Endodermal cell (in vitro differentiated cells): ENCODE measurements at places on chromosomes 4 and X. TPM values are rescaled to one million over a fixed set of nuclear protein-coding genes. Genes with fewer than 3 reads are reported as not detected.

TEX11 gene
- total RNA-seq, result not detected in 2 replicates

GATA1 gene
- not detected in 3 replicates for total RNA-seq

GRCh38 chrX:42465821-42466220, 312.1 kb downstream of the PPP1R2C start:
- no peak for DNase-seq

GRCh38 chrX:69664693-69665092, 48.8 kb downstream of the EDA start:
- no peak for DNase-seq

- DNase-seq, result no peak
Measured at GRCh38 chr4:143188136-143189088, 3.7 kb downstream of the USP38 start.

- DNase-seq, result no peak
Measured at GRCh38 chr4:58510652-58511051, 1400.5 kb upstream of the IGFBP7 start.

DNA sequence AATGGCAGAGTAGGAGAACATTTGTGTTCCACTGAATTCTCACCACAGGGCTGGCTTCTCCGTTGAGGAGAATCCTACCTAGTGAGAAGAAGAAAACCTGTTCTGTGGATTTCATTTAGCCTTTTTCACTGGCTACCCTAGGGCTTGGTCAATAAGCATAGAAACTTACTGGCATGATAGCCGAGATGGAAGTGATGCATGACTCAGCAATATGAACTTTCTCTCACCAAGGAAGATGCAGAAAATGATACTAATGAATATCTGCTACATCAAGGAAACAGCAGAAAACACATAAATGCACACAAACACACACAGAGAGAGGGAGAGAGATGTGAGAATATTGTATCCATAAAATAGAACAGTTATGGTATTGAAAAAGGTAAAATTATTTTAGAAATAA, 216.3 kb downstream of the HHIP start:
- no peak for DNase-seq

GRCh38 chrX:146433771-146434170, 375.8 kb upstream of the CXorf51B start:
- DNase-seq, result no peak
